ENCODE measurements at places on chromosomes 4 and X. TPM values are rescaled to one million over a fixed set of nuclear protein-coding genes. Genes with fewer than 3 reads are reported as not detected.

POLA1 gene
- total RNA-seq: 31.3 TPM

GLUD2 gene
- total RNA-seq: 2.5 TPM

TDO2 gene
- total RNA-seq: 235 TPM

ZNF718 gene
- not detected for total RNA-seq

DNAAF6 gene
- not detected for total RNA-seq

C4orf54 gene
- not detected for total RNA-seq

SAP30 gene
- 80.4 TPM for total RNA-seq

GRCh38 chr4:169103966-169104412, 93.9 kb upstream of the CBR4 start:
- DNase-seq: peak; percentile 27

- no peak for DNase-seq
Observed at GRCh38 chr4:90542216-90542615, 415.0 kb downstream of the CCSER1 start.

DNA sequence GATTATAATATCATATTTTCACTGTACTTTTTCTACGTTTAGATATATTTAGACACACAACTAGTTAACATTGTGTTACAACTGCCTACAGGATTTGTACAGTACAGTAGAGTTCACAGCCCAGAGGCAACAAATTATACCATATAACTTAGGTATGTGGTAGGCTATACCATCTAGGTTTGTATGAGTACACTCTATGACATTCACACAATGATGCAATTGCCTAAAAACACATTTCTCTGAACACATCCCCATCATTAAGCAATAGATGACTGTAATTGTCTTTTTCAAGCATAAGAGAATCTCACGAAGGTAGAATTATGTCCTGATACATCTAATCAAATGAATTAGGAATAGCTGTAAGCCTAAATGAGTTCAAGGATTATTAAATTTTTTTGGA, 12.3 kb upstream of the TIGD2 start:
- DNase-seq: no peak

- DNase-seq: no peak
Observed at GRCh38 chrX:97637289-97637688, 753.6 kb downstream of the RPA4 start.

DNA sequence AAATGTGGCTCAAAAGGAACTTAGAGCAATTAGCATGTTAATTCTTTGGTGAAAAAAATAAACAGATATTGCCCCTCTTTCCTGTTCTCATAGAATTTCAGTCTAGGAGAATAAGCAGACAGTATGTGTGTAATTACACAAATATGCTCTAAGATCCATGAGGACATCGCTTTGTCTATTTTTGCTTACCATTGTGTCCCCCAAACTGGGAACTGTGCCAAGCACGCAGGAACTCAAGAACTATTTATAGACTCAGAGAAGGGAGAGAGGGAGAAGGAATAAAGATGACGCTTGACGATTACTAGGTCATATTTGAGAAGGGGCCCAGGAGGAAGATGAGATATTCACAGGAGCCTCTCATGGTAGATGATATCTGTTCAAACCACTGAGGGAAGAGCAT, 692.6 kb downstream of the RAB28 start:
- no peak for DNase-seq

- no peak for DNase-seq
Observed at GRCh38 chr4:56134266-56134665, 185.5 kb downstream of the CEP135 start.

DNA sequence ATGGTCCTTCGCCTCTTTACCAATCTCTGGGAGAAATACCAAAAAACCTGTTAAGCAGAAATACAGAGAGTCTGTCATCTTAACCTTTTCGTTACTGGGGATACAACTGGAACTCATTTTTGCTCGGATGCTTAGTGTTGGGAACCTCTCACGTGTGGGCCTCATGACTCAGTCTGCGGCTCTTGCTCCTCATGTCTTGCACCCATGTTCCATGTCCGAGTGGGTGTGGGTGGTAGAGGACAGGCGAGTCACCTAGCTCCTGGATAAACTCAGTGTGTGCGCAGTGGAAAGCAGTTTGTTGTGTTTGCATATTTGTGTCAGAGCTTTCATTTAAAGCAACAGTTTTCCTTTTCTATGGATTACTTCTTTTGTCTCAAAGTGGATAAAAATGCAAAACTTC, 70.6 kb downstream of the TNIP2 start:
- DNase-seq: no peak

DNA sequence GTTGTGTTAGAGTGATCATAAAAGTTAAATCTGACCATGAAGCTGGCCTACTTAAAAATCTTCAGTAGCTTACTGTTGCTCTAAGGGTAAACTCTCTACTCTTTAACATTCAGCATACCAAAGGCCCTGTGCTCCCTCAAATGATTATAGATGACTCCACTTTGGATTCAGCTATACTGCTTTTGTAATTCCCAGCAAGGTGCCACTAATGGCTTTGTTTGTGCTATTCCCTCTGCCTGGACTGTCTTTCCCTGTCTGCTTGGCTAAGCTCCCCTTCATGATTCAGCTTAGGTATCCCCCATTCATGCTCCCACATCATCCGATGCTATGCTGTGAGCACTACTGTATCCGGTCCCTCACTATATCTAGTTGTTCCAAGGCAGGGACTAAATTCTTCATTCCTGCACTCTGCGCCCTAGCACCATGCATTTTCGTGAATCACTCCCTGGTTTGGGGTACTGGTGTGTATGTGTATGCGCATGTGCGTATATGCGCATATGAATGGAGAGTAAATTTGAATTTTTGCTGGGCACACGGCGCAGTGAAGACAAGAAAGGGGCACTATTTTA, 453 bp upstream of the PBDC1 start:
- no peak for DNase-seq

- no peak for DNase-seq
Observed at GRCh38 chrX:106484233-106484632, 127.5 kb upstream of the RADX start.

Data from A172 (cell line).